SIG-M5 (cell line): ENCODE measurements at places on chromosomes 1 and 21.

- no peak for DNase-seq
Observed at GRCh38 chr1:87594736-87595383, 266.2 kb downstream of the LMO4 start.

GRCh38 chr1:155932487-155932886 lies 1.7 kb downstream of the KHDC4 start:
- no peak for DNase-seq

- DNase-seq = no peak
Observed at GRCh38 chr1:39895731-39896480, 5.8 kb downstream of the MYCL start.

GRCh38 chr1:230076121-230076520 lies 9.1 kb downstream of the GALNT2 start:
- DNase-seq = no peak

- DNase-seq = no peak
Observed at GRCh38 chr1:96968541-96968940, 247.0 kb downstream of the PTBP2 start.
